ENCODE measurements at places on chromosomes 11 and 22. TPM values are rescaled to one million over a fixed set of nuclear protein-coding genes. Genes with fewer than 3 reads are reported as not detected.

SLC17A6 gene
- total RNA-seq: not detected

APOL3 gene
- total RNA-seq: 32.2 TPM

OR56A1 gene
- not detected for total RNA-seq

GCAT gene
- total RNA-seq: 16.7 TPM

ACTN3 gene
- 0.15 TPM for total RNA-seq

PRSS23 gene
- total RNA-seq: 63.4 TPM

MUC2 gene
- total RNA-seq: 0.26 TPM

OR52I1 gene
- total RNA-seq: not detected

FAM83F gene
- 2.2 TPM for total RNA-seq

SLC15A3 gene
- total RNA-seq: 24.8 TPM

CRYBA4 gene
- not detected for total RNA-seq

TCN1 gene
- total RNA-seq: not detected

P2RX6 gene
- total RNA-seq: 4.6 TPM

NUDT8 gene
- 61.7 TPM for total RNA-seq

OR10W1 gene
- not detected for total RNA-seq

- DNase-seq: no peak
Observed at GRCh38 chr22:36663561-36663960, 40.0 kb downstream of the CACNG2 start.

DNA sequence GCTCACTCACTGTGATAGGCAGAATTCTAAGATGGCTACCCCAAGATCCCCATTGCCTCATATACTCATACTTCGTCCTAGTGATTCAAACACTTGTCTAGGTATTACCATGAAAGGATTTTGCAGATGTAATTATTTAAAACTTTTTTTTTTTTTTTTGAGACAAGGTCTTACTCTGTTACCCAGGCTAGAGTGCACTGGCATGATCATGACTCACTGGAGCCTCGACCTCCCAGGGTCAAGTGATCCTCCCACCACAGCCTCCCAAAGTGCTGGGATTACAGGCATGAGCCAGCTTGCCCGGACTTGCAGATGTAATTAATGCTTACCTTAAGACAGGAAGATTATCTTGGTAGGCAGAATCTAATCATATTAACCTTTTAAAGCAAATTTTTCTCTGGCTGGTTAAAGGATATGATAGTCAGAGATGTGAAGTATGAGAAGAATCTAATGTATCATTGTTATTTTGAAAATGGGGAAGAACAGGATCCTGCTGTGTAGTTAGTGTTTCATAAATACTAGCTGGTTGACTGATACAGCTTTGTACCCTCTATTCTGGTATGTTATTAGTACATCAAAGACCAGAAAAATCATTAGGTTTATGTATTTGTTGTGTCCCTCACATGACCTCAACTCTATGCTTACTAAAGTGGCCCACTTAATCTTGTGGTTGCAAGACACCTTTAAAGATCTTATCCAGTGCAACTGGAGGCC lies 35.5 kb downstream of the C2CD3 start:
- no peak for DNase-seq

- DNase-seq: no peak
Observed at GRCh38 chr22:48709976-48710375, 1117.7 kb downstream of the BRD1 start.

DNA sequence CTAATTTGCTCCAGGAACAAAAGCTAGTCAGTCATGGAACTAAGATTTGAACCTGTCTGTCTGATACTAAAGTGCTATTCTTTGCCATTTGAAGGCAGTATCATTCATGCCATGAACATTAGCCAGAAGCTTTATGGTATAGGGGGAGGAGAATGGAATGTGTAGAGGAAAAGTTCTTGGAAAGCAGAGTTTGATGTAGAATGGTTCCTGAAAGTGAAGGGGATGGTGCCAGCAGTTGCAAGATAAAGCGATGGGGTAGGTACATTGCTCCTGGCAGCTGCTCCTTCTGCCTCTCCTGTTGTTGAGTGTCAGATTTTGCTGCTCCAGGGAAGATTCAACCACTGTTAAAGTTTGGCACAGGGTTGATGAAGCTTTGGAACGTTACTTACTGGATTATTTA lies 53.4 kb downstream of the ARHGAP42 start:
- DNase-seq: no peak

GRCh38 chr22:47651216-47651987 lies 889.0 kb downstream of the TBC1D22A start:
- DNase-seq: no peak

GRCh38 chr22:50118557-50119168 lies 28.9 kb downstream of the MOV10L1 start:
- DNase-seq: peak; percentile 77

GRCh38 chr22:43829904-43830851 lies 18.1 kb upstream of the EFCAB6 start:
- peak; percentile 88 for DNase-seq

- no peak for DNase-seq
Observed at GRCh38 chr22:37379085-37379484, 48.2 kb downstream of the ELFN2 start.

GRCh38 chr11:73164803-73165540 lies 22.9 kb upstream of the FCHSD2 start:
- DNase-seq: no peak

- no peak for DNase-seq
Observed at GRCh38 chr11:4134806-4135205, 40.2 kb downstream of the RRM1 start.

- no peak for DNase-seq
Observed at GRCh38 chr11:64933935-64934681, 1.6 kb downstream of the GPHA2 start.

GRCh38 chr11:92980312-92980711 lies 10.9 kb downstream of the MTNR1B start:
- DNase-seq: no peak

DNA sequence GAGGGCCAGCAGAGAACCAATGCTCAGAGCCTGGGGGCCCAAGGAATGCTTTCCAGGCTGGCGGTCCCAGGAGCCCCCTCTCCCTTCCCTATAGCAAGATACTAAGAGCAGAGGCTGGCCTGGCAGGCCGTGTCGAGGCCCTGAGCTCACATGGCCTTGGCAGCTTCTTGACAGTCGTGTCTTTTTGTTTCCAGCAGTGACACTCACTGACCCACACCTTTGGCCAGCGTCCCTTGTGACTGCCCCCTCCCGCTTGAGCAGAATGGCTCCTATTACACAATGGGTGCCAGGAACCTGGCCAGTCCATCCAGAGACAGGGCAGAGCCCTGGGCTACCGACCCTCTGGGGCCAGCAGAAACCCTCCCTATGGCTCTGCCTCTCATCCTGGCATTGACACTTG lies 6.4 kb upstream of the CCND1 start:
- no peak for DNase-seq

DNA sequence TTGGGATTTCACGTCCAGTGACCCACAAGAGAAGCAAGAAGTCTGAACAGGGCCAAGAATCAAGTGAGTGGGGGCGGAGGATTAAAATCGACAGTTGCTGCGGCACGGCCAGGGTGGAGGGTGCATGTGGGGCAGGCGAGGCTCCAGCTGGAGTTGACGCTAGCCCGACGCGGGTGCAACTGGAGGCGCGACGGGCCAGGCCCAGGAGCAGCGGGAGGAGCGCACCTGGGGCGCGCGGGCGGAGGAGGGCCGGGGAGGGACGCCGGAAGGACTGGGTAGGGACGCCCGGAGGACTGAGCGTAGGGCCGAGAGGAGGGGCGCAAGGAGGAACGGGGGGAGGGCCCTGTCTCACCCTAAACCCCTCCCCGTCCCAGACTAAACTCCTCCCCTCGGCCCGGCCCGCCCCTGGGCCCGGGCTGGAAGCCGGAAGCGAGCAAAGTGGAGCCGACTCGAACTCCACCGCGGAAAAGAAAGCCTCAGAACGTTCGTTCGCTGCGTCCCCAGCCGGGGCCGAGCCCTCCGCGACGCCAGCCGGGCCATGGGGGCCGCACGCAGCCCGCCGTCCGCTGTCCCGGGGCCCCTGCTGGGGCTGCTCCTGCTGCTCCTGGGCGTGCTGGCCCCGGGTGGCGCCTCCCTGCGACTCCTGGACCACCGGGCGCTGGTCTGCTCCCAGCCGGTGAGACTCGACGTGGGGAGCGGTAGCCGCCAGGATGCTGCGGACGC lies at the start of gene IL17RA:
TSS of gene IL17RA (plus strand) at position 447 of the 723 bp plus-strand sequence. CDS start at position 539, 92 bp downstream.
- DNase-seq: peak; percentile 91

- no peak for DNase-seq
Observed at GRCh38 chr11:75705541-75705940, 12.1 kb upstream of the MOGAT2 start.

DNA sequence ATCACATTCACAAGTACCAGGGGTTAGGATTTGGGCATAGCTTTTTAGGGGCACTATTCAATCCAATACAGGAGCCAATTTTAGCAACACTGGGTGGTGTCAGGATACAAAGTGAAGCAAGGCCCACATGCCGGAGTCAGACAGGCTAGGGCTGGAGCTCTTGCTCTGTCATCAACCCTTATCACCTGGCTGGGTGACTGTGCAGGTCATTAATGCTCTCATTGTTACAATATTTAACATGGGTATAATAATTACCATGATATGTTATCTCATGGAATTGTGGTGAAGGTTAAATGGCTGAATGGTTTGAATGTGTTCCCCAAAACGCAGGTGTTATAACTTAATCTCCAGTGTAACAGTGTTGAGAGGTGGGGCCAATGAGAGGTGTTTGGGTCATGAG lies 143.3 kb upstream of the THY1 start:
- DNase-seq: no peak

DNA sequence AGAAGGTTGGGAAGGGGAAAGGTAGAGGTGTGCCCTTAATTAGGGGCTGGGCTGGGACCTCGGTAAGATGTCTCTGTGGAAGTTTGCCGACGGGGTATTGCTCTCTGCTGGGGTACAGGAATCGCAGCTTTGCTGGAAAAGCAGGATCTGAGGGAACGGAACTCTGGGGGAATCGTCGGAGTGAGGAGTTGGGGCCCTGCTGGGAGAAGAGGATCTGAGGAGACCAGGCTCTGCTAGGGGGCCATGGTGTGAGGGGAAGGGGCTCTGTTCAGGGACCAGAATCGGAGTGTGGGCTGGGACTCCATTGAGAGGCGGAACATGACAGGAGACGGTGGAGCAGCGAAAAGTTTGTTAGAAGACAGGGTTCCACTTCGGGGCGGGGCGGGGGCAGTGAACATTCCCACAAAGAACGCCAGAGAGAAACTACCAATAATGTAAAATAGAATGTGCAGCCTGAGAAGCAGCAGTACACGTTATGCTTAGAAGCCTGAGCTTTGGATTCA lies 456 bp downstream of the AAMDC start:
- peak; percentile 30 for DNase-seq

DNA sequence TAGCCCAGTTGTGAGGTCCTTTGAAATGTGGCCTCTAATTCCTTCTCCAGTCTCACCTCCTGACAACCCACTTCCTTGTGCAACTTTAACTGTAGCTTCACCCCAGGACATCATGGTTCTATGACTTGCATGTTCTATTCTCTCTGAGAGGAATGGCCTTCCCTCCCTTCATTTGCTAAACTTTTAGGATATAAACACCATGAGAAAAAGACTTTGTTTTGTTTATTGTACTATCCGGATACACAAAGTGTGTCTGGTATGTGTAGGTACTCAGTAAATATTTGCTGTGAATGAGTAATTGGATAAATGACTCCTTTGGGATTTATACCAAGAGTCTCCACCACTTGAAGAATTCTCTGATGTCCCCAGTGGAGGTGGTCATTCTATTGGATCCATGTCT lies 547.6 kb downstream of the INSC start:
- no peak for DNase-seq

DNA sequence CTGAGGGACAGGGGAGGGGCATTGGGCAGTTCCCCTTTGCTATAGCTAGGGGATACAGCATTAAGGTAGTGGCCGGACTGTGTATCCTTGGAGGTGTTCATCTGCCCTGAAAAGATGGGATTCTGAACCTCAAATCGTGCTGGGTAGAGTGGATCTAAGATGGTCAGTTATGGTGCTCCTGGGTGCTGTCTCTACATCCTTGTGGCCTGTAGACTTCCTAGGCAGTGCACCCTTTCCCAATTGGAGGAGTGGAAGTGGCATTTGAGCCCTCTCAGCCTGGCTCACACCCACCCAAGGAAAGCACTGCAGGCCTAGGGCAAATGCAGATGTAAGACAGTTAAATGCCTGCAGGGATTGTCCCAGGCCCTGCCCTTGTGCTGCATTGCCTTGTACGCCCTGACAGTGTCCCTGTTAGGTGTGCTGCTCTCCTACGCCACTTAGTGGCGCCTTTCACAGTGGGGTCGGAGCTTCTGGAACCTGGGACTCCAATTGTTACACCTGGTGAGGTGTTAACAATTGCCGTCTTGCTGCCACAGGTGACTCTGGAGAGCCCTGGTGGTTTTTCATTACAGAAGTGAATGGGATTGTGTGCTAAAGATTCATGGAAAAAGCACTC lies 35.0 kb downstream of the PPFIBP2 start:
- DNase-seq: no peak

DNA sequence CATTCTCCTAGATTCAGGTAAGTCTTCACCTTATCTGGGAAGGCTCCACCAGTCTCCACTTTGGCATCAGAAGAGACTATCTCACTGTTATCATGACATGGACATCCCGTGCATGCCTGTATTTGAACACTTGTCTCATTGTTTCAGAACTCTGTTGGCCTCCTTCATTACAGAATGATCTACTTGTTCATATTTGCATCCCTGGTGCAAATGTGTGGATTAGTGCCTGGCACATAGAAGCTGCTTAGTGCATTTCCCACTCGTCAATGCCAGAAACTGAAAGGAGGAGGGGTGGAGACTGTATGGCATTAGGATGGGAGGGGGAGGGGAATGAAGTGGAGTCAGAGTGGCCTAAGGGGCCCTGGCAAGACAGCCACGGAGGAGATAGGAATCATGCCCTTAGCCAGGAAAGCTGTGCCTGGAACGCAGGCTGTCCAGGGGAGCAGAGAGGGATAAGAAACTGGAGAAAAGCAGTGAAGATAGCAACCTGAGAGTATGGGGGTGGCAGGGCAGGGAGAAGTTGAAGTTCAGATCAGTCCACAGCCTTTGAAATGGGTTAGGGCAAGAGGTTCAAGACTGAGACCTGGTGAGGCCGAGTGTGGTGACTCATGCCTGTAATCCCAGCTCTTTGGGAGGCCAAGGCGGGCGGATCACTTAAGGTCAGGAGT lies 53.8 kb upstream of the CAPRIN1 start:
- no peak for DNase-seq

DNA sequence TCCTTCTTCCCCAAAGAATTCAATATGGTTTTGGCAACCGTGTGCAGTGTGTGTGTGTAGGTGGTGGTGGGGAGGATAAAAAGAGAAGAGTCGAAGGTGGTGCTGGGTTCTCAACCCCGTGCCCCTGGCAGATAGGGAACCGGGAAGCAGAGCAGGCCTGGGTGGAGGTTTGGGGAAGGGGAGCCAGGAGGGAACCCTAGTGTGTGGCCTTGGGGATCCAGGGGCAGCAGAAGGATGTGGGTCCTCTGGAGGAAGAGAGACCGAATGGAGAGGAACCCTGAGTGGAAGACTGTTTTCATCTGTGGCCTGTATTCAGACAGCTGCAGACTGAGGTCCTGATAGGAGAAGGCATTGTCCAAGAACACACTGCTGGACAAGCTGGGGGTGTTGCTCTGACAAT lies 73.3 kb upstream of the B3GAT1 start:
- no peak for DNase-seq

GRCh38 chr11:9462172-9462799 lies 1.5 kb downstream of the ZNF143 start:
- no peak for DNase-seq

- DNase-seq: no peak
Observed at GRCh38 chr11:65221026-65221425, 39.3 kb downstream of the CAPN1 start.

- no peak for DNase-seq
Observed at GRCh38 chr11:101138245-101138930, 8.8 kb upstream of the PGR start.

- DNase-seq: no peak
Observed at GRCh38 chr11:1970956-1971355, 23.8 kb downstream of the MRPL23 start.

- DNase-seq: no peak
Observed at GRCh38 chr22:20183823-20184222, 33.0 kb upstream of the CCDC188 start.

GRCh38 chr11:13772223-13773046 lies 104.0 kb downstream of the FAR1 start:
- no peak for DNase-seq
